ENCODE measurements at places on chromosomes 5 and 9.
A peak's percentile ranks its signal among the peaks of the same experiment; 100 is the strongest.

GRCh38 chr5:103598997-103599566 lies 36.5 kb upstream of the NUDT12 start:
- no peak for DNase-seq

GRCh38 chr5:168327994-168328393 lies 36.5 kb downstream of the WWC1 start:
- peak; percentile 54 for DNase-seq

GRCh38 chr5:158623971-158624370 lies 475.7 kb downstream of the EBF1 start:
- no peak for DNase-seq

- no peak for DNase-seq
These were observed 407.1 kb upstream of the TRPC7 start for GRCh38 chr5:136772491-136772890.

GRCh38 chr5:38768412-38769211 lies 77.2 kb upstream of the OSMR start:
- no peak for DNase-seq

DNA sequence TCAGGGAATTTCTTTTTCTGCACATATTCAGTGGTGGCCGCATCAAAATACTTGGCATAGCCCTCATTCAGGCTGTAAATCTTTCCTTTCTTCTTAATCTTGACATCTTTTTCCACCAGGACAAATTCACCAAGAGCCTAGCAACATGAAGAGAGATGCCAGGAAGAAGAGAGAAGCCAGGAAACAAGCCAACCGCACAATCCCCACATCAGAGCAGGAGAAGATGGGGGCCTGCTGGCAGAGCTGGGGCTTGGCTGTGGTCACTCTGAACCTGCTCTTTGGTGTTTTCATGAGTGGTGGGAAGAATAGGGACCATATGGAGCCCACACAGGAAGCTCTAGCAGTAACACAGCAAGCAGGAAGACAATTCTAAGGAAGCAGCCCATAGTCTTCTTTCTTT lies 12.4 kb downstream of the PCAT7 start:
- no peak for DNase-seq

DNA sequence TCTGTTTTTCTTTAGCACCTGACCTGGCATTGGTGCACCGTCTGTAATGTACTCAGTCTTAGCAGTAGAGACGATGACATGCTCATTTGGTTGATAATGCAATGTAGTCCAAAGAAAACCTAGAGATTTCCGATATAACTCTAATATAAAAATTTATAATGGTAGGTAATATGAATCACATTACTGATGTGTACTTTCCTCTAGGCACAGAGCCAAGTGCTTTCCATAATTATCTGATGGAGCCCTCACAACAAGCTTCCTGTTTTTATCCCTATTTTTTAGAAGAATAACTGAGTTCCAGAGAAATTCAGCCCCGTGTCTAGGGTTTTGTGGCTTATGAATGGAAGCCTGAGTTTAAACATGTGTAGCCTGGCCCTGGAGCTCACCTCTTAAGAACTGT lies 53.7 kb downstream of the KDM4C start:
- DNase-seq, result no peak

DNA sequence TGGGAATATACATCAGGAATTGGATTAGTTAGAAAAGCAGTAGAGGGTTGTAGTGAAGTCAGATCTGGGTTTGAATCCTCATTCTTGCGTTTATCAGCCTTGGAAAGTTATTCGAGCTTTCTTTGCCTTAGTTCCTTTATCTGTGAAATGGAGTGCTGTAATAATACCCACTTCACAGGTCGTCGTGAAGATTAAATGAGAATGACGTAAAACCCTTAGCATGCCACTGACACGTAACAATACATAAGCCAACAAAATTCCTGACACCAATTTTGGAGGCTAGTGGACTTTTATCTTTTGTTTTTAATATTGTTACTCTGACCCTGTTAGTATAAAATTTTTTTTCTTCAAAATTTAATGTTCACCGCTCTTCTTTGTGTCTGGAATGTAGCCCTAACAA lies 3.4 kb downstream of the SKP2 start:
- DNase-seq, result no peak

- DNase-seq, result no peak
These were observed 33.4 kb downstream of the TJP2 start for GRCh38 chr9:69207503-69207902.

Data from skeletal muscle cell (primary cell).